Breast epithelium (tissue), 4 donors: ENCODE measurements at places on chromosomes 1 and 21. TPM values are rescaled to one million over a fixed set of nuclear protein-coding genes. Genes with fewer than 3 reads are reported as not detected.

Gene IL12RB2
- total RNA-seq = 0.59 TPM

Gene FAM72C
- total RNA-seq = 0.59 TPM

Gene CELA2B
- not detected for total RNA-seq

Gene MANEAL
- 3.7 TPM for total RNA-seq
